Left colon (tissue), 2 donors: ENCODE measurements at places on chromosomes 11 and 22. TPM values are rescaled to one million over a fixed set of nuclear protein-coding genes. Genes with fewer than 3 reads are reported as not detected.

BBOX1 gene
- total RNA-seq, result not detected

DNA sequence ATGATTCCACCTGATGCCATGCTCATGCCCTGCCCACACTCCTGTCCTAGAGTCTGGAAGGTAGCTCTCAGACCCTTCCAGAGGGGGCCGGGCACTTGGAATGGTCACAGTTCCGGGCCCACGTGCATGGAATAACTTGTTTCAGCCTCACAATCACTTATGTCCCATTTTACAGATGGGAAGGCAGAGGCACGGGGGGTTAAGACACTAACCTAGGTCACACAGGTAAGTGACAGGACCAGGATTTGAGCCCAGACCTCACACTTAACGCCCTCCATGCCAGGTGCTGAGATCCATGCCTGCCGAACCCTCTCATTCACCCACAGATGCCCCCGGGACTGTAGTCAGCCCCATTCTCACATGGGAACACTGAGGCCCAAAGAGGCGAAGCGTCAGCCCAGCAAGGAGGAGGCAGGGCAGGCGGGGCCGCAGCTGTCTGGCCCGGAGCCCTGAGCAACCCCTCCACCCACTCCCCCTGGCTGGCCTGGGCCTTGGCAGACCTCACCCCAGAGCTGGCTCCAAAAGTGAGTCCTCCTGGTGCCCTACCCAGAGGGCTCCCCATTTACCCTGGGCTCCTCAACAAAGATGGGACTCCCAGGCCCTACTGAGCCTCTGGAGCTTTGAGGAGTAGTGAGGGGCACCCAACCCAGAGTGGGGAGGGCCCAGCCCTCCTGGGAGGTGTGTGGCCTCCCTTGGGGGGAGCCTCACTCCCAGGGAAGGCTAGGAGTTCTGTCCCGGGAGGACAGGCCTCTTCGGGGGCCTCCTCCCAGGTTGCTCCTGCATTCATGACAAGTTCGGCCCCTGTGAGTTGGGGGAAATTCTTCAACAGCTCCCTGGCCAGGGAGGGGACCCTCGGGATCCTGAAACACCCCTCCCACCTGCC is 2.4 kb upstream of the ALDH3B1 start:
- DNase-seq, result no peak

DNA sequence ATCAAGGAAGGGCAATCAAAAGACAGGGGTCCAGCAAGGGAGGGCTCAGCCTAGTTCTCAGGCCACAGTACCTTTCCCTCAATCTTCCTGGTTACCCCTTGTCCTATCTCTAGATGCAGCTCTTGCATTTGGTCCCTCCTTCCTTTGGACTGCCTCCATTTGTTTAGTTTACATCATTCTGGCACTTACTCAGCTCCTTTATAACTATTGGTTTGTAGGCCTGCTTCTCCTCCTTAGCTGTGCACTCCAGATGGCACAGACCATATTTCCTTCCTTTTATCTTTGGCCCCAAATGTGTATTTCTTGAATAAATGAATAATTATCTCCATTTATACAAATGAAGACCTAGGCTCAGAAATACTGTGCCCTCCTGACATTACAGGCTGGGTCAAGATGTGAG is 92.3 kb upstream of the AMOTL1 start:
- DNase-seq, result no peak

- DNase-seq, result peak; percentile 55
Observed at GRCh38 chr22:41411021-41411851, 29.5 kb downstream of the TEF start.

GRCh38 chr11:63923319-63923718 is 6.4 kb upstream of the RCOR2 start:
- no peak for DNase-seq

DNA sequence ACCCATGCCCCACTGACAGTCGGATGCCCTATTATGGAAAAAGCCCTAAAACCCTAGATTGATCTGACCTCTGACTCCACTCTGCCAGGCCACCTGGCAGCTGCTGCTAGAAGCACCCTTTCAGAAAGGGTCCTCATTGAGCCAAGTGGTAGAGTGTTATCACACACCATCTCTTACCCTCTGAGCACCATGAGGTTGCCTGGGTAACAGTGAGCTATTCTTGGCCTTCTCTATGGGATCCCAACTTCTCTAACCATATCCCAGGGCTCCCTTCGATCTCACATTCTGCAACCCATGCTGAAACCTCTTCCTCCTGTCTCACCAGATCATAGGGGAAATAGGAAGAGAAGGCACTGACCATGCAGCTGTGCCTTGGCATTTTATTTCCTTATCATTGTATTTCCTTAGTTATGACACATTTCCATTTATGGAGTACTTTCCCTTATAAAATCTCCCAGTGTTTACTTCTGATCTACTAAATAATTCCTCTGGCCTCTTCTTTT is 52.7 kb downstream of the MPPED2 start:
- no peak for DNase-seq

- DNase-seq, result no peak
Observed at GRCh38 chr11:35085531-35086165, 53.3 kb upstream of the CD44 start.

DNA sequence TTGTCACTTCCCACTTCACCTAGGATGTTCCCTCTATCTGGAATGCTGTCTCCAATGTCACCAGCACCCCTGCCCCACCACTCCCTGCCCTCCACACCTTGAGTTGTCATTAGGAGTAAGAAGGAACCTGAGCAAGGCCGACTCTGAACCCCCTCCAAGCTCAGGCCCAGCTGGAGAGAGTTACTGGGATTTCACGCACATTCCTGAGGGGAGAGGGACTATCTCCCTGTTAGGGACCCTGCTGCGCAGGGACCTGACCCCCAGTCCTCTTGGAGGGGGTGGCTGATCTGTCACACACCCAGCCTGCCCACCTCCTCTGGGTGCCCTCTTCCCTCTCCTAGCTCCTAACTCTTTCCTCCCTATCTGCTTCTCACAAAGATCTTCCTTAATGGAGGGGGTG is 81.7 kb downstream of the NECTIN1 start:
- DNase-seq, result no peak
